ENCODE measurements at places on chromosomes 11 and 22.

DNA sequence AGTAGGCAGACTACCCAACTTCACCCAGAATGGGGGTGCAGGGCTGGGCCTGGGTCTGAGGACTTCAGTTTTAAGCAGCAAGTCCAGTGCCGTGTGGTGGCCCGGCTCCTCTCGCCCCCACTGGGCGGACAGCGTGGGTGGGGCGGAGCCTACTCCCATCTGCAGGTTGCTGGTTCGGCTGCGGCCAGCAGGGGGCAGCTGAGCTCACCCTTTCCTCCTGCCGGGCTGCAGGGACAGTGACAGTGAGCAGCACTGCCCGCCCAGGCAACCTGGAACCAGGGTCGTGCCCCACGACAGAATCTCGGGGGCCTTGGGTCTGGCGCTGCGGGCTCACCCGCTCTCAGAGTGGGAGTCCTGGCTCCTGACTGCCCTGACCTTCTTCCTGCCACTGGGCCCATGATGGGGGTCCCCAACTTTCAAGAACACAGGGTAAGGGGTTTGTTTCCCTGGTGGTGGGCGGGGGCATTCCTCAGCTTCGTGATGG lies 6.2 kb upstream of the NEAT1 start:
- peak; percentile 85 for DNase-seq

DNA sequence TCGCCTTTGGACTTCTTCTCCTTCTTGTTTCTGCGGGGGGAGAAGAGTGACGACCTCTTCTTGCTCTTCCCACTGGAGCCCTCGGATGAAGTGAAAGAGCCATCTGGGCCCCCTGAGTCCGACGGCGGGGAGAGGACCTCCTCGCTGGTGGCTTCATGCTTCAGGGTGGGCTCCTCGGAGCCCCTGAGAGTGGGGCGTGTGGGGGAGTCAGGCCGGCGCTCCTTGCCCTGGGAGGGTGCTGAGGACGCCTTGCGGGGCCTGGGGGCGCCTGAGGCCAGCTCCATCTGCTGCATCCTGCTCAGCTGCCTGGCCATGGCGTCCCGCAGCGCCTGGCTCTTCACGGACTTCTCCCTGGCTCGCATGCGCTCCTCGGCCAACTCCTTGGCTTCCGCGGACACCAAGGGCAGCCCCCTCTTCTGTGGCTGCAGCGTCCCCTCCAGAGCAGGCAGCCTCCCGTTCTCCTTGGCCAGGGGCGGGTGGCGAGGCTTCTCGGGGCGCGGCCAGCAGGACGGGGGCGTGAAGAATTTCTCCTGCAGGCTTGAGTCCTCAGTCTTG lies 43.3 kb upstream of the BID start:
- DNase-seq, result no peak

DNA sequence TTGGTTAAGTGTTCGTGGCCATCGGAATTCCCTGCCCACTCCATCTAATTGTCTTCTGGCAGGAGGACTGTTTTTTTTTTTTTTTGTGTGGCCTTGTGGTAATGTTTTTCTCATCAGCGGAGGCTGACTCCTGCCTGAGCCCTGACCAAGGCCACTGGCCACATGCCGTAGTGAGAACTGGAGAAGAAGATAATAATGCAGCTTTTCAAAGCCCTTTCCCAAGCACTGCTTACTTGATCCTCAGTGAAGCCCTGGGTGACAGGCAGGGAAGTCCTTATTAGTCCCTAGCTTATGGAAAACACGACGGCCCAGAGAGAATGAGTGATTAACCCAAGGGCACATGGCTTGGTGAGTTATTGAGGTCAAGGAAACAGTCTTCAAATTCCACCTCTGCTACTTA lies 71.2 kb downstream of the ADM start:
- DNase-seq, result no peak

DNA sequence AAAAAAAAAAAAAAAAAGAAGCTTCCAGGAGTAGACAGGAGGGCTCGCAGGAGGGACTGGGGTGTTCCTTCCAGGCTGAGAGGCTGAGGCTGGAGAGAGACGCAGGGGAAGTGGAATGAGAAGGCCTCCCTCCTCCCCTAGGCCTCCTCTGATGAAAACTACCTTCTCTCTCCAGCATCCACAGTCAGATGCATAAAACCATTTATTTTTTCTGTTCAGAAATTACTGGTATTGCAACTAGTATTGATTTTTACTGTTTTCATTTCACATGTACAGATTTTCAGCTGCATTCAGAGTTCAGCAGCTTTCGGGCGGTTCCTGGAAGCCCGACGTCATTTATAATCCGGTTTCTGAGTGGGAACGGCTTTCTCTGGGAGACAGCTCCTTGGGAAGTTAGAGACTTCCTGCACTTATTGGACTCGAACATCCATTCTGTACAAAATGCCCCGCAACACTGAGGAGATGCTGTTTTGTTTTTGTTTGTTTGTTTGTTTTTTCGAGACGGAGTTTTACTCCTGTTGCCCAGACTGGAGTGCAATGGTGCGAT lies 6.9 kb upstream of the NFAM1 start:
- DNase-seq, result no peak

DNA sequence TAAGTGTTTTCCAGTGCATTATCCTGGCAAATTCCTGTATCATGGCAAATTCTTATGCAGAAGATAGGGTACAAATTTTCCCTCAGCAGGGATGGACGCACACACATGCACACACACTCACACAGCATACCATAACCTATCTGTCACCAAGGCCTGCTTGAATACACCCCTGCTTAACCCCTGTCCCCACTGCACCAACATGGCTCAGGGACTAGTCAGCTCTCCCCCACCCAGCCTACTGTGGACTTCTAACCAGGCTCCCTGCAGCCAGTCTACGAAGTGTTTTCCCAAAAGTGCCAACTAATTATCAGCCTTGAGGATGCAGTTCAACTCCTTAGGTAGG lies 63.1 kb downstream of the RAB30 start:
- no peak for DNase-seq

GRCh38 chr22:24208012-24208749 lies 26.9 kb downstream of the SUSD2 start:
- no peak for DNase-seq

DNA sequence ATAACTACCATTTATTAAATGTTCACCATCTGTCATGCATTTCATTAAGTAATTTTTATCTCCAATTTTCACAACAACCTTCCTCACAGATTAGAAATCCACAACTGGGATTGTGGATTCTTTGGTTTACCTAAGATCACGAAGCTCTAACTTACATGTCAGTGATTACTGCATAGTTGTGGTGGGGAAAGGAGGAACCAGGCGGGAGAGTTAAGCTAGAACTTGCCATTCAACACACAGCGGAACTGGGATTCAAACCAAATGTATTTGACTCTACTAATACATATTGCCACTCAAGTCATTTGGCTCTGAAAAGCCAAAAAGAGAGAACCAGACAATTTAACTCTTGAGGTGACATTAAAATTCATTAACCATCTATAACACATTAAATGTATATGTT lies 10.4 kb upstream of the LAYN start:
- DNase-seq, result no peak

DNA sequence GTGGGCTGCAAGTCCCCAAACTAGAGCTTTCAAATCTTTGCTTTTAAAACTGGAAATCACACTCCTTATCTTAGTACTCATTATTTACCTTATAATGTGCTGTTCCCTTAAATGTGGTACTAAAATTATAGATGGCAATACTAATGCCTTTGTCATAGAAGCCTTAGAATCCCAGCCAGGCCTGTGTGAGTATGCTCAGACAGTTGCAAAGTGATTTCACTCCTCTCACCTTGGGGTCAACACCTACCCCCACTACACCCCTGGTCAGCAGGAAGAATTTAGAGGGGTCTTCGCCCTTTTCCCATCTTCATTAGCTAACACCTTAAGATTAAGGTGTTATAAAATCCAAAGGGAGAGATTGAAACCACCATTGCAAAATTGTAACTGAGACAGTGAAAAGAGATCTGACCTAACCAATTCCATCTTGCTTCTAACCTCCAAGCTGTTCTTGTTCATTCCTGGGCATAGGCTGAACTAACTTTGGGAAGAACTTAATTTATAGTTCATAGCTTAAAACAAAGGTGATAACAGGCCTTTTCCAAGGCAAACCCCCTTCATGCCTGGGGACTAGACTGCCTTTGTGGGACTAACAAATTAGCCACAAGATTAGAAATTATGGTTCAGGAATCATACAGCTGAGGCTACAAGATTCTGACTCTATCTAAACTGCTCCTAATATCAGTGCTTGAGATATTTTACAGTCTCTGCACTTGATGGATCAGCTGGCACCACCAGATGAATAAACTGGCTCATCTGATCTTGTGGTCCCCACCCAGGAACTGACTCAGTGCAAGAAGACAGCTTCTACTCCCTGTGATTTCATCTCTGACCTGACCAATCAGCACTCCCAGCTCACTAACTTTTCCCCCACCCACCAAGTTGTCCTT lies 10.4 kb upstream of the MRPL17 start:
- no peak for DNase-seq

- DNase-seq, result no peak
Measured at GRCh38 chr11:72250661-72251464, 6.9 kb upstream of the PHOX2A start.

DNA sequence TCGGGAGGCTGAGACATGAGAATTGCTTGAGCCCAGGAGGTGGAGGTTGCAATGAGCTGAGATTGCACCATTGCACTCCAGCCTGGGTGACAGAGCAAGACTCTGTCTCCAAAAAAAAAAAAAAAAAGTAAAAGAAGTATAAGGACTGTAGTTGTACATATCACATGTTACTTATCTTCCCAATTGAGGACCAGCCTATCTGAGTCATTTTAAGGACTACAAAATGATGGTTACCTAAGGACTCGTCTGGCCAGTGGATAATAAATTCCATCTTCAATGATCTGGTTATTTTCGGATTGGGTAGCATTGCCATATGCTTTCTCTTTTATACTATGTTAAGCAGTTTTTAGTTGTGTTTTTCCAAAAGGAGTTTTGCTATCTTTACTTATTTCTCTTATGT lies 55.3 kb downstream of the PPFIA1 start:
- no peak for DNase-seq

- DNase-seq, result no peak
Measured at GRCh38 chr22:33247758-33248157, 189.6 kb upstream of the SYN3 start.

DNA sequence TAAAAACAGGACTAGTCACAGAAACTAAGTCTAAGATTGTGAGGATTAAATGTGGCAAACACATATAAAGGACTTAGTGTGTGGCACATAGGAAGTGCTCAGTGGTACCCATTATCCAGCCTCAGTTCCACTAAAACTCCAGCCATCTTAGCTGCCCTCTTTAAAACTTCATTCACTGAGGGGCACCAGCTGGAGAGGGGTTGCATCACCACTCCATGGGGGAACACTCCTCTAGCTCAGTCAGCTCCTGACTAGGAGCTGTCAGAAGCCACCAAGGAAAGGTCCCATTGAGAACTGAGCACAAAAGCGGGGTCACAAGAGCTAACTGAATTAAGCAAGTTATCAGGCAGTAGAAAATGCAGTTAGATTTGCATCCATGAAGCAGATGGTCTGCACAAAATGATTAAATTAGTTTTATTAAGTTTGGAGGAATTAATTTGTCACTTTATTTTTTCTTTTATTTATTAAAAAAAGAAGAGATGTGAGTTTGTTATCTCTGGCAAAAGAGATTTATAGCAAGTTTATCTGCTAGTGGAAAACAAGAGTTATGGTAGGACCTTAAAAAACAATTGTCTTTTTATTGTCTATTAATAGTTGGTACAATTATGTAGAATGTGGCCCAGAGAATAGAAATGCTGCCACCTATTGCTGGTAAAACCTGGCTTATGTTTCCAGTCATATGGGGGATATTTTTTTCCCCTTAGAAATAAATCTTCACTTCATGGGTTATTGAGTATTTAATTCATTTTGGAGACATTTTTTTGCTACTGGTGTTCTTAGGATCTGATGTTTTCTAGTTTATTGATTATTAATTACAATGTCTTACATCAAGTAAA lies 95.7 kb downstream of the NAV2 start:
- DNase-seq, result peak; percentile 61

GRCh38 chr11:120925944-120926343 lies 98.0 kb upstream of the TBCEL start:
- DNase-seq, result no peak

DNA sequence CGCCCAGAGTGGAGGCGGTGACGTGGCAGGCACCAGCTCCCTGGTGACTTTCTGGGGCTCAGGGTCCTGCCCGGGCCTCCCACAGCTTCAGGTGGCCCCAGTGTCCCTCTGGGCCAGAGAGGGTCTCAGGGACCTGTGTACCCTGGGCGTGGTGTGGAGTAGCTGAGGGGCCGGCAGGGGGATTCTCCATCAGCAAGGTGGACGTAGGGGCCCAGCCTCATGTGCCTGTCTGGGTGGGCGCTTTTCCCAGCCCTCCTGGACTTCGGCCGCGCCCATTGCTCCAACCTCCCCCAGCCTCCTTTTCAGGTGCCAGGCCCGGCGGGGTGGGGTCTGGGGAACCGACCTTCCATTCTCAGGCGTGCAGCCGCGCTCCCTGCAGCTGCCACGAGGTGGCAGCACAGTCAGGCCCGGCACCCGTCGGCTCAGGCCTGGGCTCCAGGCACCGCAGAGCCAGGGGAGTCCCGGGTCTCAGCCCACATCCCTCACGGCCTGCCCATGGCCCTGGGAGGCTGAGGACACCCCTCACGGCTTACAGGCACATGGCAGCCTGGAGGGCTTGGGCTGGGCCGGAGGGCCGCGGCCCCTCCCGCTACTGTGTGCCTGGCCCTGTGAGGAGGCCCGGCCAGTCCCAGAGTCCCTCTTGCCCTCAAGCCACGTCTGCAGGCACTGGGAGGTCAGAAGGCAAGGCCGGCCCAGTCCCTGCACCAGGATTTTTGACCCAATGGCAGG lies 19.9 kb upstream of the MUC5B start:
- DNase-seq, result peak; percentile 69

GRCh38 chr22:41256254-41257253 lies 15.8 kb upstream of the CHADL start:
- DNase-seq, result no peak

- DNase-seq, result no peak
Measured at GRCh38 chr11:45147891-45148675, 1.6 kb downstream of the PRDM11 start.

DNA sequence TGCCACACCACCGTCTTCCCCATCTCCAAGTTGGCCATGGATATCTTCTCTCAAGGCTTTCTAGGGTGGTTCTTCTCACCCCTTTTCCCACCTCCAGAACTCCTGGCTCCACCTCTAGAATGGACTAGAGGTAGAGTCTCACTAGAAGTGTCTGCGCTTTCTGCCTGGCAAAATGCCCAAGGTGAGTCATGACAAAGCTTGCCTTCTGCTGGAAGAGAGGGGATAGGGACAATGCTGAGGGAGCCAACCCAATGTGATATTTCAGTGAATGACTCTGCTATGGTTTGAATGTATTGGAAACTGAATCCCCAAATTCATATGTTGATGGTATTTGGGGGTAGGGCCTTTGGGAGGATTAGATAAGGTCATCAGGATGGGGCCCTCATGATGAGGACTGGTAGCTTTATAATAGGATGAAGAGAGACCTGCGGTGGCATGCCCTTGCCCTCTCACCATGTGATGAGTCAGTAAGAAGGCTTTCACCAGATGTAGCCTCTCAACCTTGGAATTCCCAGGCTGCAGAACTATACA lies 4.1 kb upstream of the CD82 start:
- DNase-seq, result peak; percentile 15

GRCh38 chr11:84430661-84431060 lies 1144.5 kb upstream of the CCDC90B start:
- peak; percentile 58 for DNase-seq
